H1 (cell line): ENCODE measurements at places on chromosomes 2 and 18.

DNA sequence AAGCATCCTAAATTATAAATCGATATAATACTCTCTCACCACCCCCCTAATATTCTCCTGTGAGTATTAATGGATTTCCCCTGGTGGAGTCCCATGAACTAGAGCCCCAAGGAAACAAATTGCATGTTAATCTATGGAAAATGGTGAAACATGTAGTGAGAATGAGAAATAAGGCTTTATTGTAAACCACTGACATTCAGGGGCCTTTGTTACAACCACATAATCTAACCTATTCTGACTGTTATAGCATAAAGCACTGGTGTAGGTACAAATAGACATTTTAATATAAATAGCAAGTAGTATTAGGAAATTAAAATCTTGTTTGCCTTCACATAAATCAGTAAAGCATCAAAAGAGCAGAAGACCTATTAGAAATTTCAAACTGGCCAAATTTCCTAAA, 65.3 kb upstream of the TLK1 start:
- H3K4me1 ChIP-seq, result no peaks in the 10 kb centered on the region
- no peak overlapping the region for H3K27ac ChIP-seq
- no peaks in the 10 kb centered on the region for H3K36me3 ChIP-seq
- no peaks in the 10 kb centered on the region for H3K27me3 ChIP-seq
- H3K4me3 ChIP-seq, result no peak overlapping the region

DNA sequence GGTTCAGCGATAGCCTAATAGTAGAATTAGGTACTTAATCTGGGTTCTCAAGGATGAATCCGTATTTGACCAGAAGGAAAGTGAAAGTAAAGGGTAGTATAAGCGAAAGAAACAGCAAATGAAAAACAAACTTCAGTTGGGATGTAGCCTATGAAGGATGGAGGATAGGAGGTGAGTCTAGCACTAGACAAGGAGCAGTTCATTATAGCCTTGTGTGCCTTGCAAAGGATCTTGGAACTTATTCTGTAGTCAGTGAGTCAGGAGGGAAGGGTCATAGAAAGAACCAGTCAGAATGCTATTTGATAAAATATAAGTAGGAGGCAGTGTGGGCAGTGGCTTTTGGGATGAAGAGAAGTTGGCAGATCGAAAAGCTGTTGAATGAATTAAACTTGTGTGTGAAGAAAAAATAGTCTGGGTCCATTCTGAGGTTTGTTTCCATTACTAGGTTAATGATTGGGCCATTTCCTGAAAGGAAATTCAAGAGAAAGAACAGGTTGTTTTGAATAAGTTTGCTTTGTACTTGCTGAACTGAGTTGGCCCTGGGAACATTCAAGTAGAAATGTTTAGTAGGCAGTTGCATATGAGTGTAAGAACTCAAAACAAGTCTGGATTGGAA, 48.5 kb downstream of the ANKRD12 start:
- H3K36me3 ChIP-seq, result no peaks in the 10 kb centered on the region
- H3K27ac ChIP-seq, result no peak overlapping the region
- no peak for DNase-seq
- H3K4me1 ChIP-seq, result no peaks in the 10 kb centered on the region

GRCh38 chr2:166494140-166494624, at the start of gene SCN7A:
TSS of gene SCN7A (minus strand) at chr2:166494249. CDS start at chr2:166477696, 16,553 bp downstream.
- peak; percentile 64 for DNase-seq
- H3K27ac ChIP-seq, result no peak within 1 kb of the TSS
- H3K36me3 ChIP-seq, result no peaks in the 10 kb centered on the region
- no peaks in the 10 kb centered on the region for H3K4me1 ChIP-seq
- H3K4me3 ChIP-seq, result peak within 1 kb of the TSS; percentile 63
- H3K27me3 ChIP-seq, result no peaks in the 10 kb centered on the region

- H3K27ac ChIP-seq, result no peak overlapping the region
- DNase-seq, result no peak
- H3K36me3 ChIP-seq, result no peaks in the 10 kb centered on the region
- H3K4me3 ChIP-seq, result no peak overlapping the region
- no peaks in the 10 kb centered on the region for H3K4me1 ChIP-seq
- H3K27me3 ChIP-seq, result no peaks in the 10 kb centered on the region
Observed at GRCh38 chr2:46923041-46923528, 7.5 kb upstream of the MCFD2 start.

GRCh38 chr2:96108541-96109360, 7.6 kb downstream of the ADRA2B start:
- H3K4me3 ChIP-seq, result peak overlapping the region; percentile 35; the same call in 1 of the 2 replicates
- peaks cover 14% of the 10 kb centered on the region for H3K4me1 ChIP-seq
- peak overlapping the region; percentile 15; the same call in 1 of the 2 replicates for H3K27ac ChIP-seq
- no peaks in the 10 kb centered on the region for H3K27me3 ChIP-seq
- H3K36me3 ChIP-seq, result no peaks in the 10 kb centered on the region
- DNase-seq, result no peak

- no peaks in the 10 kb centered on the region for H3K27me3 ChIP-seq
- peak within 1 kb of the TSS; percentile 79 for H3K27ac ChIP-seq
- H3K36me3 ChIP-seq, result peaks cover 6% of the 10 kb centered on the region; the same call in 1 of the 2 replicates
Observed at GRCh38 chr2:121755237-121756111, at the start of gene TSN. TSS of gene TSN (plus strand) at chr2:121755651. CDS start at chr2:121755780, 129 bp downstream.

DNA sequence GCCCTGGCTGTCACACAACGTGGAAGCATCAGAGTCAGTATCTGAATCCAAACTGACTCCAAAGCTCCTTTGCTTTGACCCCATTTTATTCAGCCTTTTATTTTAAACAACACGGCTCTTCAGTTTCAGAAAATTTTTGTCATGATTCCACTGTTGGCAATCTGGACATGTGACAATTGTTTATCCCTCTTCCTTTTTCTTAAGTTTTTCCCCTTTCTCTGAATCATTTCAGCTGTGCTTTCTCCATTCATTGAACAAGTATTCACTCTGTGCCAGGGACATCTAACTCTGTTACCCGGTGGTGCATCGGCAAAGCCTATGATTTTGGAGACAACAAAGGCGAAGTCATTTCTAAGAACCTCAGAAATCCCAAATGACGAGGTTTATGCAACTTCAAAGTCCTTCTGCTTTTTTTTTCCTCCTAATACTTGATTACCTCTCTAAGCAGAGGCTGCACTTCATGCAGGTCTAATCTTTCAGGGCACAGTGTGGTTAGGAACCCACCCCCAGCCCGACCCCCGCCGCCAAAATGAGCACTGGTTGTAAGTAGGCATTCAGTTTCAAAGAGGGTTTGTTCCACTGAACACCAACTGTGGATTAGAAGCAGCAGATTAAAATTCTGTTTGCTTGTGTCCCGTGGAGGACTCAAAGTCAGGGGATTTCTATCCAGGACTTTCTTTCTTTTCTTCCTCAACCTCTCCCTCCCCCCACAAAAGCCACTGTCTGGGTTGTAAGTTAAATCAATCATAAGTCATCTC, 18.6 kb downstream of the ST6GAL2 start:
- DNase-seq, result no peak
- no peaks in the 10 kb centered on the region for H3K36me3 ChIP-seq
- H3K27me3 ChIP-seq, result no peaks in the 10 kb centered on the region
- H3K4me3 ChIP-seq, result no peak overlapping the region

- H3K4me1 ChIP-seq, result no peaks in the 10 kb centered on the region
- H3K4me3 ChIP-seq, result no peak overlapping the region
- H3K27me3 ChIP-seq, result no peaks in the 10 kb centered on the region
- no peak for DNase-seq
Observed at GRCh38 chr18:42168907-42169306, 213.9 kb downstream of the PIK3C3 start.

DNA sequence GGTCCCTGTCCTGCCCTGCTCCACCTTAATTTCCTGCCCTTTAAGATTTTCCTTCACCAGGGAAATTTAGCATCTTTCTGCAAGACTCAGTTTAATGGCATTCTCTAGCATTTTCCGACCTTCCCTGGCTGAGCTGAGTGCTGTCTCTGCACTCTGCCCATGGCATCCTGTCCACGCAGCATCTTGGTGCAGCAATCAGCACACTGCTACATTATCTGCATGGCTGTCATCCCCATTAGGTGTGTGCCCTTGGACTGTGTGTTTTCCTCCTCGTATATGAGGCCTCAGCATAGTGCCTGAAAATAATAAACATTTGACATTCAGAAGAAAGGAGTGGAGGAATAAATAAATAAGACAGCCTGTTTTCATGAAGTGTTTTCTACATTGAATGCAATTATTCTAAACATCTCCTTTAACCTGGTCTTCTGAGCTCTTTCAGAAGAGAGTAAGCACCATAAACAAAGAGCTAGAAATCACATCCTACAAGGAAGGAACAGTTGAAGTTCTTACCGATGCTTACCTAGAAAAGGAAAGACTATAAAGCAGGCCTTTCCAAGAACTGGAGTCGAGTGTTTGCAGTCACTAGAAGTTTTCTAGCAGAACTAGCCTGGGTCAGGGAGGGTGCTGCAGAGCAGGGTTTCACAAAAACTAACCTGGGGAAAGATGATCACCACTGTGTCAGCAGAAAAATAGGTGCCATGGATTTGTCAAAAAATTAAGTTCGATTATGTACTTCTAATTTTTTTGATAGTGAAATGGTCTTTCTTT, 131.4 kb upstream of the ITGB6 start:
- no peaks in the 10 kb centered on the region for H3K36me3 ChIP-seq
- no peak overlapping the region for H3K27ac ChIP-seq
- H3K4me1 ChIP-seq, result no peaks in the 10 kb centered on the region
- H3K27me3 ChIP-seq, result no peaks in the 10 kb centered on the region
- H3K4me3 ChIP-seq, result no peak overlapping the region

DNA sequence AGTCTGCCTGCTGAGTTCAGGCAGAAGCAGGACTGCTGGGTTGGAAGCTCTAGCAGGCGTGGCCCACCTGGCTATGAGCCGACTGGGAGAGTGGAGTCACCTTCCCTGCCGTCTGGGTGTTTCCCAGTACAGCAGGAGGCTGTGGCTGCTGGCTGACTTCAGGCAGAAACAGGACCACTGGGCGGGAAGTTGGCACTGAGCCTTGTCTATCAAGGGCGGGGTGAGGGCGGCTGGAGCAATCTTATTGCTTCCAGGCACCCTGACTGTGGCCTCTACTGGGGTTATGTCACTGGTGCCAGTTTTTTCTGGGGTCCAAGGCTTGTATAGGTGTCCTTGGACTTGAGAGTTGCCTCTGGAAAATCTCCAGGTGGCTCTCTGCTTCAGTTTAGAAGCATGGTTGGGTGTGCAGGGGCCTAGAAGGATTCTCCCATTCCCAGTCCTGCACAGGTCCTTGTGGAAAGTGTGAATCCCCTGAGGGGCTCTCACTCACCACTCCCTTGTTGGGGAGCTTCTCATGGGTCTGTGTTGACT, 30.5 kb downstream of the LTBP1 start:
- DNase-seq, result no peak
- H3K4me1 ChIP-seq, result peaks cover 2% of the 10 kb centered on the region; the same call in 1 of the 2 replicates
- H3K4me3 ChIP-seq, result no peak overlapping the region

- H3K4me3 ChIP-seq, result no peak overlapping the region
- no peaks in the 10 kb centered on the region for H3K36me3 ChIP-seq
- no peak for DNase-seq
- H3K27me3 ChIP-seq, result no peaks in the 10 kb centered on the region
Observed at GRCh38 chr2:386406-387103, 98.7 kb upstream of the ALKAL2 start.

DNA sequence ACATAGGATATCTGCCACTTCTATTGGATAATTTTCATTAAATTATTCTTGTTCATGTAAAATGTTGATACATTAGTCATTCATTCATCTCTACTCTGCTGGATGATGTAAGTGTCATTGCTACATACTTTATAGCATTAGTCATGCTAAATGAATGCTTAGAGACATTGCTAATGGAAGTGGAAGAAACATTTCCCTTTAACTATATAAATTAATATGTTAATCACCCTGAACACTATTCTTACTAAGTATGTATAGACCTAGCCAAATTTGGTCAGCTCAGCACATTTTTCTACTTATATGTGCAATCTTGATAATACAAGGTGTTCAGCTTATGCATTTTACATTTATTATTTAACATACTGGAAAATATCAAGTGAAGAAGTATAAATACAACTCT, 160.2 kb downstream of the DPP4 start:
- no peak for DNase-seq
- H3K4me3 ChIP-seq, result no peak overlapping the region
- no peaks in the 10 kb centered on the region for H3K36me3 ChIP-seq
- H3K27ac ChIP-seq, result no peak overlapping the region

DNA sequence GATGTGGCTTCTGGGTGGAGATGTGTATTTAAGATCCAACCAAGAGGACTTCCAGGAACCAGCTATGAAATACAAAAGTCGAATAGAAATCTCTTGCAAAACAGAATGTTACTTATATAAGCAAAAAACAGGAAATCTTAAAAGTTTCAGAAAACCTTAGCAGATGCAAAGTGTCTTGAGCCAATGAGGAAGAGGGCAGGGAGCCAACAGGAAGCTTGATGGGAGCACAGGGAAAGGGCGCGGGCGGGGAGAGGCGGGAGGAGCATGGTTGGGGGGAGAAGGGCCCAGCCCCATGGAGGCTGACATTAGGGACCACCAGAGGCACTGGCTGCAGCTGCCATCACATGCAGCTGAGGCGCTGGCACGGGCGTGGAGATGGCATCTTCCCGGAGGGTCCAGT, 203.3 kb downstream of the SNTG2 start:
- peaks cover 4% of the 10 kb centered on the region; the same call in 1 of the 2 replicates for H3K4me1 ChIP-seq
- no peaks in the 10 kb centered on the region for H3K27me3 ChIP-seq
- no peak overlapping the region for H3K4me3 ChIP-seq
- no peak overlapping the region for H3K27ac ChIP-seq
- H3K36me3 ChIP-seq, result no peaks in the 10 kb centered on the region; the same call in 1 of the 2 replicates

DNA sequence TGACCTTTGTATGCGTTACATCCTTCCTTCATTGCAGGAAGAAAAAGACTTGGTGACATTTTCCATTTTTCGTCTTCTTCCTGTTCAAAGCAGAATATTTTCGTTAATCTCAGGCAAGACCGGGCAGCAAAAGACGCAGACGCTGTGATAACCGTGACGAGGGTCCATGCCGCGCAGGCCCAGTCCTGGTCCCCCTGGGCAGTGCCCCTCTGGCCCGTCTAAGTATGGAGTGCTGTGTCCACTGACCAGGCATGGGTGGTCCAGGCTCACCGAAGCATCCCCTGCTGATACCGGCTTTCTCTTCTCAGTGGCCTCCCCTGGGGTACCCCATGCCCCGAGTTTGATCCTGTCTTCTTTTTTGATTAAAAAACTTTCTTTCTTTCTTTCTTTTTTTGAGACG, 135.2 kb upstream of the ASB18 start:
- H3K36me3 ChIP-seq, result no peaks in the 10 kb centered on the region
- H3K4me3 ChIP-seq, result no peak overlapping the region
- no peak for DNase-seq

- no peaks in the 10 kb centered on the region for H3K36me3 ChIP-seq
- H3K4me1 ChIP-seq, result no peaks in the 10 kb centered on the region
- no peak overlapping the region for H3K4me3 ChIP-seq
- H3K27me3 ChIP-seq, result peaks cover 4% of the 10 kb centered on the region; the same call in 1 of the 2 replicates
- no peak overlapping the region for H3K27ac ChIP-seq
Observed at GRCh38 chr2:70400539-70400938, 98.7 kb upstream of the FAM136A start.

GRCh38 chr2:39723497-39723896, 55.6 kb downstream of the THUMPD2 start:
- no peak for DNase-seq
- no peak overlapping the region for H3K27ac ChIP-seq
- no peaks in the 10 kb centered on the region for H3K36me3 ChIP-seq
- H3K27me3 ChIP-seq, result no peaks in the 10 kb centered on the region

DNA sequence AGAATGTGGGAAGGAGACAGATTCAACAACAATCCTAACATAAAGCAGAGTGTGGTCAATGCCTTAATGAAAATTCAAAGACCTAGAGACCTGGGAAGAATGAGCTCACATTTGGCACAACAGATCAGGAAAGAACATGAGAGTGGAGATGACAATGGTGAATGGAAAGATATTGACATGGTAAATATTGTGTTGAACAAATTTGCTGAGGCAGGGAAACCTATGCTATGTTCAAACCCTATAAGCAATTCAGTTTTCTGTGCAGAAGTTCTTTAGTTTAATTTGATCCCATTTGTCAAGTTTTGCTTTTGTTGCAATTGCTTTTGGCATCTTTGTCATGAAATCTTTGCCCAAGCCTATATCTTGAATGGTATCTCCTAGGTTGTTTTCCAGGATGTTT, 199.4 kb upstream of the LRRTM4 start:
- H3K4me3 ChIP-seq, result no peak overlapping the region
- H3K4me1 ChIP-seq, result no peaks in the 10 kb centered on the region
- H3K36me3 ChIP-seq, result no peaks in the 10 kb centered on the region
- no peaks in the 10 kb centered on the region for H3K27me3 ChIP-seq
- no peak for DNase-seq
- no peak overlapping the region for H3K27ac ChIP-seq
